ENCODE measurements at places on chromosomes 6 and 20. TPM values are rescaled to one million over a fixed set of nuclear protein-coding genes. Genes with fewer than 3 reads are reported as not detected.

Gene B3GALT4
- 12.7 TPM for total RNA-seq

Gene OR2J3
- not detected for total RNA-seq

GRCh38 chr20:43191946-43192863, 2.5 kb upstream of the PTPRT start:
- DNase-seq = no peak

Gene CAP2
- not detected for total RNA-seq

GRCh38 chr6:66662721-66663507, 955.9 kb upstream of the EYS start:
- DNase-seq = no peak

GRCh38 chr6:83231146-83231545, 38.0 kb downstream of the RWDD2A start:
- DNase-seq = no peak

Gene HRH3
- total RNA-seq = not detected

- no peak for DNase-seq
Measured at GRCh38 chr6:140040396-140040795, 665.9 kb upstream of the CITED2 start.

- DNase-seq = no peak
Measured at GRCh38 chr20:11687546-11688292, 230.0 kb upstream of the BTBD3 start.

DNA sequence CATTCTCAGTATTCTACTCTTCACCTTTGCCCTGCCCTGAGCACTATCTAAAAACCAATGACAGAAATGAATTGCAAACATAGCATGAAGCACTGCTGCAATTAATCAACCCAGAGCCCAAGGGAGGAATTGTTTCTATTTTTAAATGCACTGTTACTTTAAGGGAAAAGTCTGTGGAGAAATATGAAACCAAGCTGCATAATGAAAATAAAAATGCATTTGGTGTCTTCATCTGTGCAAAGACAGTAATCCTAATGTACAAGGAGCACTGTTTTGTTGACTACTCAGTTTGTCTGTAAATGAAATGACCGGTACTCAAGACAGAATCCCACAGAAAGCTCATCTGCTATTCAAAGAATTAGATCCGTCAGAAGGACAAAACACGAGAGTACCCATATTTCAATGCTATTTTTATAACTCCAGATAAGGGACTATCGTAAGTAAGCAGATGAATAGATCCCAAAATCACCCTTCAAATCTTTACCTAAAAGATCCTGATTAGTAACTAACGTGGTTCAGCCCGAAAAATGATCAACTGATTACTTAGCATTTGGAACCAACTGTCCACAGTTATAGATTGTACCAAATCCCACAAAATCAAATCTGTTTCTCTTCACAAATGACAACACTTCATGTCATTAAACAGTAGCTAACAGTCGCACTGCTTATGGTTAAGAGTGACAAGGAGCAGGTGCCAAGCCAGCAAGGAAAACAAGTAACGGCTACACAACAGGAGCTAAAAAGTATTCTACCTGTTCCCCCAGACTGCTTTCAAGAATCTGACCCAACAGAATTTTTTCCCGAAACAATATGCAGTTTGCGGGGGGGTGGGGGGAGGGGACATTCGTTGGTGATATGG, 2.4 kb downstream of the KIF13A start:
- no peak for DNase-seq

DNA sequence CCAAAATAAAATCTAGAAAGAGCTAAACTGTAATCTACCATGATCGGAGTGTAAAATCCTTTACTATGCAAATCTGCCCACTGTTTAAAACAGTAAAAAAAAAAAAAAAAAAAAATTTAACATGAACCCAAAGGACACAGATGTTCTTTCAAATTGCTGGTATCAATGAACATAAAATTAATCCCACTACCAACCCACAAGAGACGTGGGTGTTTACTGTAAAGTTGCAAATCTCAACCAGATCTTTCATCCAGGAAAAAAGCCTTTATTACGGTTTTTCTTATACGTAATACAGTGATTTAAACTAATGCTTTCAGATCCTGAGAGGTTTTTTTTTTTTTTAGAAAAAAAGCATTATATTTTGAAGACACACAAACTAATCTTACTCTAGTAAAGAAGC, 2.5 kb downstream of the CDK19 start:
- DNase-seq = no peak

Gene POM121L2
- total RNA-seq = not detected

Gene CCN6
- total RNA-seq = not detected

- DNase-seq = no peak
Measured at GRCh38 chr6:13485923-13486562, 1.4 kb downstream of the GFOD1 start.

- no peak for DNase-seq
Measured at GRCh38 chr20:62487561-62488354, 12.0 kb upstream of the GATA5 start.

- no peak for DNase-seq
Measured at GRCh38 chr6:25627001-25627400, 25.0 kb upstream of the SCGN start.

GRCh38 chr6:111971866-111972532, 81.9 kb upstream of the CCN6 start:
- peak; percentile 60 for DNase-seq

DNA sequence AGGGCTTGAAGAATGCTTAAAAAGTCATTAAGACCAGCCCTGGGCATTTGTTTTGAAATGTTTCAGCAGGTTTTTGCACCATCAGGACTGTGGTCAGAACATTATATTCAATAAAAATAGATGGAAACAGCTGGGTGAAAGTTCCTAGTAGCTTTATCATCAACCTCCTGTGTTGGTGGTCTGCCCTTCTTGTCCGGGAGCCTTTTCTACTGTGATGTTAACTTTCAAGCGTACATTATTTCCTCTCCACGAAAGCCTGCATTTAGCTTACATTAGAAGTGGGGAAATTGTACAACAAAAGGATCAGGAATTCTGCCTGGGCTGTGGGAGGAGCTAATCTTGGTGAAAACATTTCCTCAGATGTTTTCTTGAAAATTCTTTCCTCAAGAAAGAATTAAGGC, 71.1 kb downstream of the LAMA4 start:
- DNase-seq = no peak

DNA sequence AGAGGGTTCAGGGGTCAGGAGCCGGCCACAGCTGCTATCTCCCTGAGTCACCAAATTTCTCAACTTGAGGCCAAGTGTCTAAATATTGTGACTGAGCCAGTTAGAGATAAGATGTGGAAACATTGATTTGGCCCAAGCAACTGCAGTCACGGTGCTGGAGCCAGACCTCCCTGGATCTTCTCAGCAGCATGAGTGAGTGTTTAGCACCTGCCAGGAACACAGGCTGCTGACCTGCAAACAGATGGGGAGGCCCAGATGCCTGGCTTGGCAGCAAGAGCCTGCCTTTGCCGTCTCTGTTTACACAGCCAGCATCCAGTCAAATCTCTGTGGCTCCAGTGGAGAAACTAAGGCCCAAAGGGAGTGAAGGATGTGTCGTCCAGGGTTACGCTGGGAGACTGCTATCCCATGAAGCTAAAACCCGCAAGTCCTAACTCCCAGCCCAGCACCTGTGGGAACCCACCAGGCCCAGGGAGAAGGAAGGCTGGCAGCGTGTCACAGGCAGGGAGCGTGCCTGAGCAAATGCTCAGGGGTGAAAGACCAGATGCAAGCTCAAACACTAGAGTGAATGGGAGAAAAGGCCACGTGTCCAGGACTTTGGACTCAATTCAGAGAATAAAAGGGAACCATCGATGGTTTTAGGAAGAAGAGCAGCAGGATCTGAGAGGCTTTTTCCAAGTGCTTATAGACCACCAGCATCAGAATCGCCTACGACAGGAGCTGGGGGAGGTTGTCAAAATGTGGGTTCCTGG, 15.9 kb upstream of the PTGIS start:
- no peak for DNase-seq

Gene WFDC2
- not detected for total RNA-seq

DNA sequence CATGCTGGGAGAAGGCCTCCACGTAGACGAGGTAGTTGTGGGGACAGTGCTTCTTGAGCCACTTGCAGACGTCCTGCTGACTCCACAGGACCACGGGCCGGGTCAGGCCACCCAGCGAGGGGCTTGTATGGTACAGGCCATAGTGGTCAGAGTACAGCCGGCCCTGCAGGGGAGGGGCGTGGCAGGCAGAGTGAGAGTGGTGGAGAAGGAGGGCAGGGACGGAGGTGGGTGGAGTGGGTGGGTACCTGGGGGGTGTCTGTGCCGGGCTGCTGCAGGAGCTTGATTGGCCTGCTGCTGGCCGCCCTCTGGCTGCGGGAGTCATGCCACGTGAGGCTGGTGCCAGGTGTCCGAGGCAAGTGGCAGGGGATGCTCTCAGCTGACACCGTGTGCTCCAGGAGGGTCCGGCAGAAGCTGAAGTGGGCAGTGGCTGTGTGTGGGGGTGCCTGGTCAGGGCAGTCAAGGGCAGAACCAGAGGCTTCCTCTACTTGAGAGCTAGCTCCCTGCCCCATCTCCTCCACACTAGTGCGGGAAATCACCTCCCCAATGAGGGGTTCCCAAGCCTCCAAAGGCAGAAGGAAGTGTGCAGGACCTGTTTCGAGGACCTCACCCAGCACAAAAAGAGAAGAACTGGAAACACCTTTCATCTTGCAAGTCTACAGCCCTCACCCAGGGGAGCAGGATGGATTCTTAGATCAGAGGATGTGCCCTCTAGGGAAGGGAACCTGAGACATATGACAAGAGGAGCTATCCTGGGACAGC, 2.3 kb downstream of the SAMD10 start:
- no peak for DNase-seq

- no peak for DNase-seq
Measured at GRCh38 chr6:13338038-13338437, 9.7 kb upstream of the TBC1D7 start.

Gene NANP
- 1.2 TPM for total RNA-seq

Measured in CD4-positive, alpha-beta T cell (primary cell).